ENCODE measurements at places on chromosomes 12 and 14.

DNA sequence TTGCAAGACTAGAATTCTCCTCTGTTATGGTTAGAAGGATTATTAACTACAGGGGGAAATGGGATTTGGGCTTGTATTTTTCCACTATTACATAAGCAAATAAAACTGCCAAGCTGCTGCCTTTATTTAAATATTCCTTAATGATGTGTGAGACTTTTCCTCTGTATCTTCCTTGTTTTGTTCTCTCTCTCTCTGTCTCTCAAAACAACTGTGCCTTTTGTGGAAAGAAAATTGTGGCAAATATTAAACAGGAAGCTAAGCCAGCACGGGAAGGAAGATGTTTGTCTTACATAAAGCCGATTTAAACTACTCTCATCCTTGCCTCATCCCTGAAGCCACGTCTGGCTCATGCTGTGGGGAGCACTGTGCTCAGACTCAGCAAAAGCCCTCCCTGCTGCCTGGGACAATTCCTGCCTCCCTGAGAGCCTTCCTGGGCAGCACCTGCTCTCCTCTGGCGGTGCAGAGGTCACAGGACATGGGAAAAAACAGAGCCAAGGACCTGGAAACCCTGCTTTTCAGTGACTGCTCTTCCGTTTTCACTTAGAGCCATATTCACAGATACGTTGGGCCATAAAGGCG is 237.2 kb downstream of the SLC15A4 start:
- DNase-seq: no peak

DNA sequence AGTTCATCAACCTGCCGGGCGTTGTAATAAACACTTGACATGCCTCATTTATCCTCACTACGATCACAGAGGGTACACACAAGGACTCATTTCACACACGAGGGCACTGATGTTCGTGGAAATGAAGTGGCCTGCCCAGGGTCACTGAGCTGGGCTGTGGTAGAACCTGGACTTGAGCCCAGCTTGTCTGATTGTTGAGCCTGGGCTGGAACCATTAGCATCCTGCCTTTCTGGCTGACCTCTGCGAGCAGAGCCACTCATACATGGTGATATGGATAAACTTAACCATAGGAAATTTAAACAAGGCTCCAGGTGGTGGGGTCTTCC is 16.6 kb upstream of the JDP2 start:
- DNase-seq: no peak

DNA sequence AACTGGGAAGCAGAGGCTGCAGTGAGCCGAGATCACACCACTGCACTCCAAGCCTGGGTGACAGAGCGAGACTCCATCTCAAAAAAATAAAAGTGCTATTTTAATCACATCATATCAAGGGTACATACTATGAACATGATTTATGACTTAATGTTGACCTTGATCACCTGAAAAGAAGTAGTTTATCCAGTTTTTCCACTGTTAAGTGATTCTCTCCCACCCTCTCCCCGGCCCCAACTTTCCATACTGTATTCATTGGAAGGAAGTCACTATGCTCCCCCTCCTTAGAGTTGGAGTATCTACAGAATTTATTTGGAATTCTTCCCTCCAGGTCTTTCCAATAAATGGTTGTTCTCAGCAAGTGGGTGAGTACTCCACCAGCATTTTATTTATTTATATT is 3.0 kb upstream of the PRMT5 start:
- no peak for DNase-seq

- peak; percentile 32 for DNase-seq
These were observed 12.8 kb upstream of the PALS1 start for GRCh38 chr14:67228325-67228984.

GRCh38 chr12:99418379-99418778 is 229.2 kb upstream of the GARIN6 start:
- no peak for DNase-seq

DNA sequence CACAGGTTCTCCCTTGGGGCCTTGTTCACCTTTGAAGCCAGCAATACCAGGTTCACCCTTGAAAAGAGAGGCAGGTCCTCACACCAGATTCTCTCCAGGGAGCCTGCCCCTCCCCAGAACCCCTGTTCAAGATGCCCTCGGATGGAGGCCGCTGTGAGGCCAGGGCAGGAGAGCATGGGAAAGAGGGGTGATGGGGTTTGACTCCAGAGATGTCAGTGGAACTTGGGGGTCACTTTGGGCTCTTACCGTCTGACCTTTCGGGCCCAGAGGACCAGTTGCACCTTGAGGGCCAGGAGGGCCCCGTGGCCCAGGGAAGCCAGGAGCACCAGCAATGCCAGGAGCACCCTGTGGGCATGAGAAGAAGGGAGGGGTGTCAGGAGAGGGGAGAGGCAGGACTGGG is 17.4 kb downstream of the COL2A1 start:
- no peak for DNase-seq

GRCh38 chr12:109606320-109607028 is 32.9 kb downstream of the MVK start:
- no peak for DNase-seq

DNA sequence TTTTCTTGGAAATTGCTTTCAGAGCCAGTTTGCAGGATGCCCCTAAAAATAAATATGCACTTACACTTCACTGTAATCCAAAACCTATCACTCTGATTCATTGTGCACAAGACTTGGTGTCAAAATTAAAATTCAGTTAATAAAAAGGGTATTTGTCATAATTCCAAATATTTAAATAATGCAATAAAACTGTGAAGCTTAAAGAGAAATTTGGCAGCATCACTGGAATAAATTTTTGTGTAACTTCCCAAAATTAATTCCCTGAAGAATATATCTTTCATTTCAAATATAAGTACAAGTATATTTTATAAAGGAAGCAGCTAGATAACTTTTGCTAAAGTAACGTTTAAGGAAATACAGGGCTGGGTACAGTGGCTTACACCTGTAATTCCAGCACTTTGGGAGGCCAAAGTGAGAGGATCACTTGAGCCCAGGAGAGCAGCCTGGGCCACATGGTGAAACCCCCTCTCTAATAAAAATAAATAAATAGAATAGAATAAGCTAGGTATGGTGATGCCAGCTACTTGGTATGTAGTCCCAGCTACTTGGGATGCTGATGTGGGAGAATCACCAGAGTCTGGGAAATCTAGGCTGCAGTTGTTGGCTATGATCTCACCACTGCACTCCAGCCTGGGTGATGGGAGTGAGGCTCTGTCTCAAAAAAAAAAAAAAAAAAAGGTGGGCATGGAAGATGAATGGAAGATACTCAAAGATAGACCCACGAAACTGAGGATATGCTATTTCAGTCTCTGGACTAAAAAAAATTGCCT is 233.8 kb downstream of the FBXL14 start:
- DNase-seq: no peak

DNA sequence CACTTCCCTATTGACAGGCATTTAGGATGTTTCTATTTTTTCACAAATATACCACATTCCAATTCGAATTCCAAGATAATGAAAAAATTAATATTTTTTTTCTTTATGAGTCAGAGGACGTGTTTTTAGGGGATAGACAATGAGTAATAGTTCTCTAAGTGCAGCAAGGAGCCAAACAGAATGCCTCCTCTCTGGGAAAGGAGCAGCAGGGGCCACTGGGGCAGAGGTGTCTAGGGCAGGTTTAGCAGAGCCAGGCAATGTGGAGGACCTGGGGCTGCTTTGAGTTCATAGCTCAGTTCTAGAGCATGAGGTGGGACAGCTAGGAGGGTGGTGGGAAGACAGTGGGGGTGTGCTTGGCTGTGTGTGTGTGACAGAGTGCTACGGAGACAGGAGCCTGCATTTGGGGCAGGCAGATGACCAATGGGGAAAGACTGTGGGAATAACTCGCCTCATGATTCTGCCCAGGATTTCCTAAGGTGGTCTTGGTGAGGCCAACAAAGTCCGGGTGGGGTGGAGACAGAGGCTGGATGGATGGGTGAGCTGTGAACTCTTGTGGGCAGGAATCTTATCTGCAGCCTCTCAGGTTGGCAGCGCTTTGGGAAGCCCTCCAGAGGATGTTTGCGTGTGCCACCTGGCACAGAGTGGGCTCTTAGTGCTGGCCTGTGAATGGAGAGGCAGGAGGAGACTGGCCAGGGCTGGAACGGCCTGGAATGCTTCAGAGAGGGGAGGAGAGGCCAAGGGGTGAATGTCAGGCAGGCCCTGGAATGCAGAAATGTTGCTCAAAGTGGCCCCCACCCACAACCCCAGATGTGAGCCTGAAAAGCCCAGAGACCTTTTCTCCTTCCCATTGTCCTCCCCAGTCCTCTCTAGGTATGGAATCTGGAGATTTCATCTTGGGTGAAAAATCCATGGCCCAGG is 2.4 kb upstream of the KRT7 start:
- DNase-seq: peak; percentile 47

- no peak for DNase-seq
These were observed 500.8 kb upstream of the GARIN6 start for GRCh38 chr12:99146730-99147129.

- no peak for DNase-seq
These were observed 77.0 kb downstream of the SEC23A start for GRCh38 chr14:39025810-39026627.

DNA sequence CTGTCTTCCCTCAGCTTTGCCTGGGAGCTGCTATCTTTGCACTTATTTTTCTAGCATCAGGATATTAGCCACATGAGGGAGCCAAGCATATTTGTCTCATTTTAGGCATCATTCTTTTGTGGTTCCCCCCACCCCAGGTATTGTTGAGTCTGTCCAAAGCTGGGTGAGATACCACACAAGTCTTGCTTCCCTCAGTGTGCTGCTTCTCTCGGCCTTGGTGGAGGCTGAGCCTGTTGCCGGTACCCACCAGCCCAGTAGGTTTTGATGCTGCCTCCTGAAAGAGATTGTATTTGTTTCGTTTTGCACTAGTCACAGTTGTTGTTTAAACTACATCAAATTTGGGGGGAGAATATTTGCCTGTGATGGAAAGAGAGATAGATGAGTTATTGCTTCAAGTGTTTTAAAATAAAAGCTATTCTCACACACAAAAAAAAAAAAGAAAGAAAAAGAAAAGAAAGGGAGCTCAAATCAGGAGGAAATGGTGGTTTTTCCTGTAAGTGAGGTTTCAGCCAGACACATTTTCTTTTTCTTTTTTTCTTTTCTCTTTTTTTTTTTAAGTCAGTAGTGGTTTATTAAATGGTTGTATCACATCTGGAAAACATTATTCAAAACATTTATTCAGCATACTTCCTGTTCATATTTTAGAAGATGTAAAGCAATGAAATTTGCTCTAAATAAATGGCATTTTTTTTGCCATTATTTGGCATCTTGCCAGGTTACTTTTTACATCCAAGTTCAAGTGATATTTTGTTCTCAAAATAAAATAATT is 58.5 kb downstream of the SLC4A8 start:
- DNase-seq: no peak

DNA sequence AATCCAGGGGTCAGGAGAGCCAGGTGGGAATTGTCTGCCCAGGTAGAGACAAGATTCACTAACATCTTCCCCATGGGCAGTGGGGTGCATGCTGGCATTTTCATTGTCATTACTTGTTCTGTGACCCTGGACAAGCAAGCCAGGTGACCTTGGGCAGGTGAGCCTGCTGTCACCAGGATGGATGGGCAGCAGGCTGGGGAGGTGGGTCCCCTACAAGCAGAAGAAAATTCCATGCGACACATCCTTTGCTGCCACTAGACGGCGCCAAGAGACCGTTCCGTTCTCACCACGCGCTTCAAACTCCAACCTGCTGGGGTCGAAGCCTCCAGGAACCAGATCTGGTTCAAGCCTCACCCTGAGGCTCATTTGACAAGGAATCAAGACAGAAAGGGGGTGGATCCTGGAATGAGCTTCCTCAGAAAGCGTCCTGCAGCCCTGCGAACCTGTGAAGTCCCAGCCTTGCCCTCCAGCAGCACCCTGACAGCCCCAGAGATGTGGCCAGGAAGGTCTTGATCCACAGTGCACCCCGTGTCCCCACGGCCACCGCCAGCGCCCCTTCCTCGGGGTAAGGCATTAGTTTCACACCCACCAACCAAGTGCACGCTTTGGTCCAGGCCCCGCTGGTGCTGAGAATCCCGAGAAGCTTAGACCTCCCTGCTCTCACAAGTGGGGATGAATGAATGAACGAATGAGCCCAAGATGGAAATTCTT is 3.2 kb upstream of the DYNC1H1 start:
- no peak for DNase-seq

DNA sequence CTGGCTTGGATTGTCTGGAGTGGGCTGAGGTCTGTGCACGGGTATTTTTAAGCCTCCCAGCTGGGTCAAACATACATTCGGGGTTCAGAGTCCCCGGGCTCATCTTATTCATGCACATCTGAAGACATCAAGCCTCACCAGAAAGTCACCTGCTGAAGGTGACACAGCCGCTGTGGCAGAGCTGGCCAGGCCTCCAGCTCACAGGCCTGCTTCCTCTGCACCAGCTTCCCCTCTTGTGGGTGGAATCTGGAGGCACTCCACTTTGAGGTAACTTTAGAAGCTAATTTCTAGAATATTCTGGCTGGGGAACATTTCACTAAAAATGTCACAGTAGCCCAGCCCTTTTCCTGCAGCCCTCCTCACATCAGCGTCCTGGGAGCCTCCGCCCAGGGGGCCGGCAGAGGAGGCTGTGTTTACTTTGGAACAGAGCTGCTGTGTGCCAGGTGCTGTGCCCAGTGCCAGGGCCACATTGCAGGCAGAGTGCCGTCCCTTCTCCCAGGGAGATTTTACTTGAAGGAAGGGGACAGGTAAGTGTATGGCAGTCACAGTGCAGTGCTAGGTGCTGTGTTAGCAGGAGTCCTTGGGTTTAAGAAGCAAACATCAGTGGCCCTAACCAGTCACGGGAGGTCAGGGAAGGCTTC is 62.2 kb downstream of the TSPAN11 start:
- no peak for DNase-seq

DNA sequence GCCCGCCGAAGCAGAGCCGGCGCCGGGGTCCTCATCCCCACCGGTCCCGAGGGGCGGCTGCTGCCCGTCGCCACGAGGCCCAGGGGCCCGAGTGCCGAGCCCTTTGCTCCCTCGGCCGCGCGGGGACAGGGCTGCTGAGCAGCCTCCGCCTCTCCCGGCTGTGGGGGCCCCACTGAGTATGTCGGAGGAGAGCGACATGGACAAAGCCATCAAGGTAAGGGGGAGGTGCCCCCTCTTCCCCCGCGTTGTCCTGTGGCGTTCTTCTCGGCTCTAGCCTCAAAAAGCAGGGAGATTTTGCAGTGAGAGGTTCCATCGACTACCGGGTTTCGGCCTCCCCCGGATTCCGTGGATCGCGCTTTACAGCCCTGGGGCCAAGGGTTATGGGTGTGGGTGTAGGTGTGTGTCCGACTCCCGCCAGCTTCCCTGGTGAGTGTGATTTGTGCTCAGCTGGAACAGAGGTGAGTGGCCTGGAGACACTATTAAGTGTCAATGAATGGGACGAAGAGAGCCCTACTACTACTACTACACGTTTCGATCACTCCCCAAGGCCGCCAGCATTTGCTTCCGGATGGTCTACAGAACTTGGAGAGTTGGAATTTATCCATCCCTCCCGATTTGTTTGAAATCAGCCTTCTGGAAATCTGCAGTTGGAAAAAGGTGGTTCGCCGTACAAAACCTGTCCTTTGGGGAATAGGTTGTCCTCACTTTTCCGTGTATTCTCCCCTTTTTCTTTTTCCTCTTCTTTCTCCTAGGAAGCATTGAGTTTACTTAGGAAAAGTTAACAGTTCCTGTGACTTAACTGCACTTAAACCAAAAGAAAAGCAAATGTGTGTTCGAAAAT is 748 bp downstream of the MAPKAPK5 start:
- DNase-seq: no peak

GRCh38 chr12:94689646-94690036 is 39.3 kb upstream of the TMCC3 start:
- no peak for DNase-seq
